ENCODE measurements at places on chromosomes 16 and 17.
A peak's percentile ranks its signal among the peaks of the same experiment; 100 is the strongest.

- peak; percentile 25 for DNase-seq
Observed at GRCh38 chr17:20187049-20187448, 177.9 kb downstream of the SPECC1 start.

- DNase-seq = no peak
Observed at GRCh38 chr16:85124636-85125346, 12.5 kb upstream of the CIBAR2 start.

DNA sequence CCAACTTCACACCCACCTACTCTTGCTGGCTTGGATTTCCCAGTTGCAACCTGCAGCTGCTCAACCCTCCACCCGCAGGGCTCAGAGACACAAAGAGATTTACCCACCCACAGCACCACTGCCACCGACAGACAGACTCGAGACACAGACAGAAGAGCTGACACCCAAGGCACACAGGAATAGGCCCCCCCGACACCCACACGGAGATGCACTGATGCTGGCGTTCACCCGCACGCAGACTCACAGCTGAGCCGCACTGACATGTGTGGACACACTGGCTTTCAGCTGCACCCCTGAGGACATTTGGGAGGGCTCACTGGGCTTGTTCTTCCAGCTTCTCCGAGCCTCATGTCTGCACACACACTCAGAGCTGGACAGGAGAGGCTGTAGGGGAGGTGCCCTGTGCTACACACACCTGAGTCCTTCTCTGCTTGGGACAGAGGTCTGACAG lies 8.2 kb downstream of the STX1B start:
- no peak for DNase-seq

GRCh38 chr17:40530531-40530994 lies 29.1 kb upstream of the TNS4 start:
- DNase-seq = no peak

DNA sequence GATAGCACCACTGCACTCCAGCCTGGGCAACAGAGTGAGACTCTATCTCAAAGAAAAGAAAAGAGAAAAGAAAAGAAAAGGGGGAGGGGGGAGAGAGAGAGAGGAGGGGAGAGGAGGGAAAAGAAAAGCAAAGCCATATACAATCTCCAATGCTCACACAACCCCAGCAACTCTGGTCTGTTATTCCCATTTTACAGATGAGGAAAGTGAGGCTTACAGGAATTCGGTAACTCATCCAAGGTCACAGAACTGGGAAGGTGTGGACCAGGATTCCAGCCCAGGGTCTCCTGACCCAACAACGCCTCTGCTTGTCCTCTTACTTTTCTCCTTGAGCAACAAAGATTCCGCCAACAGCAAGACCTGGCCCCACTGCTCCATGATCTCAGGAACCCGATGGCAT lies 13.0 kb downstream of the PLA2G10 start:
- DNase-seq = no peak

DNA sequence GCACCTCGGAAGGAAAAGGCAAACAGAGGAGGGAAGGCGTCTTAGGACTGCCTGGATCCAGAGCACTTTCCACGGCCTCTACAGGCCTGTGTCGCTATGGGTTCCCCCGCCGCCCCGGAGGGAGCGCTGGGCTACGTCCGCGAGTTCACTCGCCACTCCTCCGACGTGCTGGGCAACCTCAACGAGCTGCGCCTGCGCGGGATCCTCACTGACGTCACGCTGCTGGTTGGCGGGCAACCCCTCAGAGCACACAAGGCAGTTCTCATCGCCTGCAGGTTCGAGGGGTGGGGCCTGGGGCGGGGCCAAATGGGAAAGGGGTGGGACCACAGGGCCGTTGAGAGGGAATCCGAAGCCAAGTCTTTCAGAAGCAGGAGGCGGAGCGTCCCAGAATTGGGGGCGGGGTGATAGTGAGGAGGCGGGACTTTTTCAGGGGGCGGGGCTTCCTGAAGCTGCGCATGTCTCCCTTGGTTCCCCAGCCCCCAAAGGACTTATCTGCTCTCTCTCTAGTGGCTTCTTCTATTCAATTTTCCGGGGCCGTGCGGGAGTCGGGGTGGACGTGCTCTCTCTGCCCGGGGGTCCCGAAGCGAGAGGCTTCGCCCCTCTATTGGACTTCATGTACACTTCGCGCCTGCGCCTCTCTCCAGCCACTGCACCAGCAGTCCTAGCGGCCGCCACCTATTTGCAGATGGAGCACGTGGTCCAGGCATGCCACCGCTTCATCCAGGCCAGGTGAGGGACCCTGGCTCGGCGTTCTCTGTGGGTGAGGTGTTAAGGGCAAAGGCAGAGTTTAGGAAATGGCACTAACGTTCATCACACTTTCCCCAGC lies 939 bp downstream of the BCL6B start:
- peak; percentile 77 for DNase-seq

DNA sequence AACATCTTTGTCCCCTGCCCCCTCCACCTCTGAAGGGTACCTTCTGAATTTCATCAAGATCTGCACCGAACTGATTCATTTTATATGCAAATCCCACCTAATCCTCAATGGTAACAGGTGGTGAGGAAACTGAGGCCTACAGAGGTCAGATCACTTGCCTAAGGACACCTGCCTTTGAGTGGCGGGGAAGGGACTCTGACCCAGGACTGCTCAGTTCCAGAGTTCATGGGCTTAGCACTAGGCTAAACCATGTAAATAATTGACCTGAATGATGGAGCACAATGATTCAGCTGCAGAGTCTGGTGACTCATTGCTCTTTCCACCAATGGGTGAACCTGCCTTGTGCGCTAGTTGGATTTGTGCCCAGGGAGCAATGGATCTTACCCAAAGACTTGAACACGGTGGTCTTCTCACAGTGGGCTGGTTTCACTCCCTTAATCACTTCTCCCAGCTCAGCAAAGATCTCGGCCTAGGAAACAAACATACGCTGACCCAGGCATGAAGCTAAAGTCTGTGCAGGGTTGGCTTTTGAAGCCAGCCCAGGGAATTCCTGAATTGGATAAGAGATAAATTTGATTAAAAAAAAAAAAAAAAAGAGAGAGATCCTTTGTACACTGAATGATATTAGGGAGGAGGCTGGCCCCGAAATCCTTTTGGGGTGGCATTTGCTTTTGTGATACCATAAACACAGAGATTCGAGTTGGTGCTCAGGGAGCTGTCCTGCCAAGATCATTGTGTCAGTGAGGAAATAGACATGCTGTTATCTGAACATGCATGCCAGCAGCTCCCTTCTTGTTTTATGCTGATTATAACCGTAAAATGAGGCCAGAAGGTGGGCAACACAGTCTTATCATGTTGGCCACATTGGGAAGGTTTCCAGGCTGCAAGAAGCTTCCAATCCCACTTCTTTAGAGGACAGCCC lies 17.0 kb downstream of the CRYM start:
- peak; percentile 97 for DNase-seq

DNA sequence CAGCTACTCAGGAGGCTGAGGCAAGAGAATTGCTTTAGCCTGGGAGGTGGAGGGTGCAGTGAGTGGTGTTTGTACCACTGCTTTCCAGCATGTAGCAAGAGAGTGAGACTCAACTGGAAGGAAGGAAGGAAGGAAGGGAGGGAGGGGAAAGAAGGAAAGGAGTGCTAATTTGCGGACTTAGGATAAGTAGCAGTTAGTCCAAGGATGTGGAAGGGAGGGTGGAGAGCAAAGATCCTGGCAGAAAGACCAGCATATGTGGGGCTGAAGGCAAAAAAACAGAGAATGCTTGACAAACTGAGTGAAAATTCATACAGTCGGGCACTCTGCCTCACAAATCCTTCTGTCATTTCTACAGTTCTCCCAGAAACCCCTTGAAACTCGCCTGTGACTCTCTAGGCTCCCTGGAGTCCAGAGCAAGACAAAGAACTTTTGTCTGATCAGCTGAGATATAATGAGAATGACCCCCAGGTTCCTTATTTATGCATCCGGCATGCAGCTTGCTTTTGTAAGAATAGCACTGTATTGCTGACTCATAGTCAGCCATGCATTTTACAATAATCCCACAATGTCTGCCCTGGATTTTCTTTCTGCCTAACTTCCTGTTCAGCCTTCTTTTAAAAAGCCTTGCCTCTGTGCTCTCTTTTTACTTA lies 31.5 kb downstream of the CDK5RAP3 start:
- peak; percentile 70 for DNase-seq

Measured in fibroblast of the aortic adventitia (primary cell).